ENCODE measurements at places on chromosomes 11 and 22.

DNA sequence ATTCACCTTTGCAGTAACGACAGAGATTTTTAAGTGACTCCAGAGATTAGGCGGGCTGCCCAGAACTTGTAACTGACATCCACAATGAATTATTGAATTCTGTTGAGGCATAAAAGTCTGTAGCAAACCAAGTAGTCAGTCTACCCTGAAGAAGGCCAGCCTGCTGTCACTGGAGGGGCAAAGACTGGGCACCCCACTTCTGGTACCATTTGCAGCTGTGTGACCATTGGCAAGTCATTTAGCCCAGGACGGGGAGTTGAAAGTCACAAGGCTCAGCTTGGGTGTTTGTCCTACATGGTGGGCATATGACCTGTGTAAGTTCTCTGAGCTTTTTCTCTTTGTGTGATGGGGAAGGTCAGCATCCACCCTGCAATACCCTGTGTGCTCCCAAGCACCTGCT is 119.4 kb downstream of the ARHGAP8 start:
- DNase-seq, result no peak

- no peak for DNase-seq
These were observed 58.4 kb upstream of the GAB2 start for GRCh38 chr11:78476066-78476465.

DNA sequence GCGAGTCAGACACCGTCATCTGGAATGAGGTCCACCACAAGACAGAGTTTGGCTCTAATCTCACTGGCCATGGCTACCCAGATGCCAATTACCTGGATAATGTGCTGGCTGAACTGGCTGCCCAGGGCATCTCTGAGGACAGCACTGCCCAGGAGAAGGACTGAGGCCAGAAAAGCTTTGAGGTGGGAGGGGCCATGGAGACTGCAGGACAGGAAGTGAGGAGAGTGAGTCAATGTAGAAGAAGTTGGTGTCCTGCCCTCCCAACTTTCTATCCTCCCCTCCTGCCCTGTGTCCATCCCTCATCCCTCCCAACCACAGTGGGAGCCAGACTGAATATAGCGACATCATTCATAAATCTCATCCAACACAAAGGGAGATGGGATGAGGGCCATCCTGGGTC is 8.0 kb downstream of the MPEG1 start:
- no peak for DNase-seq

GRCh38 chr22:17063411-17064106 is 21.2 kb upstream of the IL17RA start:
- DNase-seq, result no peak

DNA sequence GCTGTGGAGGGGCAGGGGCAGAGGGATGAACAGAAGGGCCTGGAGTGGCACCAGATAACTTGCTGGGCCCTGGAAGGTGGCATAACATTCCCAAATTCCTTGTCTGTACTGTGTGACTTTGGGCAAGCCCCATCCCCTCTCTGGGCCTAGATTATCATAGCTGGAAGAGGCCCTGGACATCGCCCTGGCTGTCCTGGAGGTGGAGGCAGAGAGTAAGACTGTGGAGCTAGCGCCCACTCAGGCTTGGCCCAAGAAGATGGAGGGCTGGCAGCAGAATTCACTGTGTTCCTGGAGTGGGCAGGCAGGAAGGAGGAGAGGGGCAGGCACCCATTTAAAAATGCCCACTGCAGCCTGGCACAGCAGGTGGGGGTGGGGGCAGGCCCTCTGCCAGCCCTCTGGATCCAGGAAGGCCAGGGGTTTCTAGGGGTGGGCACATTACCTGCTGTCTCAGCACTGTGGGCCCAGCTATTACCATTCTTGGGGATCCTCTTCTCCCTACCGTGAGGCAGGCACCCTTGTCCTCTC is 22.6 kb downstream of the ARHGEF17 start:
- DNase-seq, result no peak
